SHP77 (cell line): ENCODE measurements at places on chromosomes 1 and 21.

DNA sequence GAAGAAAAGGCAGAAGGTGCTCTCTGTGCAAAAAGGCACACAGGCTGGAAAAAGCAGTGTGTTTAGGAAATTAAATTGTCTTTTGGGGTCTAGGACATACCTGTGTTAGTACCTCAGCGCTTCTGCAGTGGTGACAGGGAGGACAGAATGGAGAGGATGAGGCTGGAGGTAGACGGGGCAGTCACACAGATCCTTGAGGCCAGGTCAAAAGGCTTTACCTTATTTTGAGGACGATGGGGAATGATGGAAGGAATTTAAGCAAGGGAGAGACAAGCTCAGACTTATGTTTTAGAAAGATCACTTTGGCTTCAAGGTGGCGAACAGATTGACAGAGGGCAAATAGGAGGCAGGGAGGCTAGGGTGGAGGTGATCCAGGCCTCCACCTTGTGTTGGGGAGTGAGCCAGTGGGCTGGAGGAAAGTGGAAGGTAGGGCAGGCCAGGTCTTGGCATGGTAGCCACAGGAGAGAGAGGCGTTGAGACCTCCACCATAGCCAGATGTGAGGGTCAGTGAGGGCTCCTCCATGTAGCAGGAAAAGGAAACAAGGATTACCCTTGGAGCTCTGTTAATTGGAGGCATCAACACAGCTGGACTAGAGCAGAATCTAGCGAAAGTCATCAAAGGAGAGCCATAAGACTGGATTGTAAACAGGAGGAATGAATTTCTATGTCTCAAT lies 4.2 kb downstream of the CYP4B1 start:
- no peak for DNase-seq

DNA sequence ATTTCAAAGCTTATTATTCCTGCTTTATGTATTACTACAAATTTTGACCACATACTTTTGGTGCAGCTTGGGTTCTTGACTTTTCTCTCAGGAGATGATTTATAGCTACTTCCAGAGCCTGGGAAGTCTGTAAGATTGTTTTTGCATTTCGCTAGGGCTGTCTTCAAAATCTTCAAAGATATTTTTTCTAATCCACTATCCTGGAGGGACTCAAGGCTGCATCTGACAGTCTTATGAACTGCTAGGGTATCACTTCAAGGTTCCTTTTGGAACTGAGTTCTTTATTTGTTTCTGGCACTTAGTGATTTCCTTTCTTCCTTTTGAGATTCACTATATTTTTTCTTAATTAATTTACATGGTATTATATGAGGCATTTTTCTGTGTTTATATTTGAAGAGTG lies 90.0 kb upstream of the LYPLAL1 start:
- DNase-seq: no peak

DNA sequence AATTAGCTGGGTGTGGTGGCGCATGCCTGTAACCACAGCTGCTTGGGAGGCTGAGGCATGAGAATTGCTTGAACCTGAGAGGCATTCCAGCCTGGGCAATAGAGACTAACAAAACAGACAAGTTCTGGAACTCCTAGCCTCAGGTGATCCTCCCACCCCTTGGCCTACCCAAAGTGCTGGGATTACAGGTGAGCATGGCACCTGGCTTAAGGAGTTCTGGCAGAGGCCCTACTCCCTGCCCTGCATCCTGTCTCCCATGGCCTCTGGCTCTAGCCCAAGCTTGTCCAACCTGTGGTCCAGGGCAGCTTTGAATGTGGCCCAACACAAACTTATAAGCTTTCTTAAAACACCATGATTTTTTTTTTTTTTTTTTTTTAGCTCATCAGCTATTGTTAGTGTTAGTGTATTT lies 20.4 kb downstream of the TOMM20 start:
- DNase-seq: no peak

DNA sequence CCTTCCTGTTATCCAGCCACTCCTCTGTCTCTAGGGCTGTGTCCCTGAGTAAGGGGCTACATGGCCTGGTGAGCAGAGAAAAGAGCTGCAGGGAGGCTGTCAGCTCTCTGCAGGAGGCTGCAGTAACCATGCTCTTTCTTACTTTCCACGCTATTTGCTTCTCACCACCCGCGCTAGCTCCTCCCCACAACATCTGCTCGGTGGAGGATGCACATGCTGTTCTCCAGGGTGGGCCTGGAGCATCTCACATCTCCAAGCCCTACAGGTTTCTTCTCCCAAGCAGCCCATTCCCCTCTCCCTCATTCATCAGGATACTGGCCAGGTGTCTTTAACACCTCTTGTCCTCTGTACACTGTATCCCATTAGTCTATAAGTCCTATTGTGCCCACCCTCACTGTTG lies 103.8 kb downstream of the IER5 start:
- no peak for DNase-seq

GRCh38 chr1:230277201-230278025 lies 148.7 kb downstream of the PGBD5 start:
- DNase-seq: no peak

GRCh38 chr1:97164276-97164639 lies 442.7 kb downstream of the PTBP2 start:
- DNase-seq: no peak
